ENCODE measurements at places on chromosomes 3 and 15.

- no peak for DNase-seq
Measured at GRCh38 chr3:27526614-27527315, 42.6 kb upstream of the SLC4A7 start.

DNA sequence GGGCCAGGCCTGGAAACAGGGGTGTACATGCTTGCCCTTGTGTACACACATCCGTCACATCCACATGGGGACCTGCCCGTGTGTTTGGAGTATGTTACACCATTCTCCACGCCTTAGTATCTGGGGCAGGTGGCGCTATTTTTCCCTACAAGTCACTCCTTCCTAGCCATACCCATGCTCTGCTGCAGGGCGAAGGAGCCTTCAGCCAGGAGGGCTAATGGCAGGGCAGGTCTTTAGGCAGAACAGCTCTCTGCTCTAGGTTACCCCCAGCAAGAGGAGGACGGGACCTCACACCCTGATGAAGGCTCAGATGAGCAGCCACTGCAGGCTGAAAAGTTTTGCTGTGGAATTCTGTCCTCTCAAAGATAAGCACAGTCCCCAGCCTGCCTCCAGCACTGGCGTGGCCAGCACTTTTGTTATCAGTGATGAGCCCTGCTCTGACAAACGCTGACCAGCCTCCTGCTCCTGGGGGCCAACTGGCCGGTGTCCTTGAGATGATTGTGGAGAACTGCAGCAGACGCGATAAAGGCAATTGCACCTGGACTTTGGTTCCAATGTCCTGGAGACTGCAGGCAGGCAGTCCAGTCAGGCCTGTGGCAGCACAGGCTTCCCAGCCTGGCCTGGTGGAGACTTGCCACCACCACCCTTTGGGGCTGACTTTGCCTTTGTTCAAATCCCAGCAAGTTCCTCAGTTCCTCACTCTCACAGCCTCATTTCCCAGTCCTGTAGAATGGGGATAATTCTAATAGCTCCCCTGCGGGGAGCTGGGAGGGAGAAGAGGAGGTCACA is 19.8 kb upstream of the PIGZ start:
- DNase-seq = no peak

GRCh38 chr15:60301024-60301423 is 96.8 kb downstream of the ANXA2 start:
- DNase-seq = peak; percentile 27

DNA sequence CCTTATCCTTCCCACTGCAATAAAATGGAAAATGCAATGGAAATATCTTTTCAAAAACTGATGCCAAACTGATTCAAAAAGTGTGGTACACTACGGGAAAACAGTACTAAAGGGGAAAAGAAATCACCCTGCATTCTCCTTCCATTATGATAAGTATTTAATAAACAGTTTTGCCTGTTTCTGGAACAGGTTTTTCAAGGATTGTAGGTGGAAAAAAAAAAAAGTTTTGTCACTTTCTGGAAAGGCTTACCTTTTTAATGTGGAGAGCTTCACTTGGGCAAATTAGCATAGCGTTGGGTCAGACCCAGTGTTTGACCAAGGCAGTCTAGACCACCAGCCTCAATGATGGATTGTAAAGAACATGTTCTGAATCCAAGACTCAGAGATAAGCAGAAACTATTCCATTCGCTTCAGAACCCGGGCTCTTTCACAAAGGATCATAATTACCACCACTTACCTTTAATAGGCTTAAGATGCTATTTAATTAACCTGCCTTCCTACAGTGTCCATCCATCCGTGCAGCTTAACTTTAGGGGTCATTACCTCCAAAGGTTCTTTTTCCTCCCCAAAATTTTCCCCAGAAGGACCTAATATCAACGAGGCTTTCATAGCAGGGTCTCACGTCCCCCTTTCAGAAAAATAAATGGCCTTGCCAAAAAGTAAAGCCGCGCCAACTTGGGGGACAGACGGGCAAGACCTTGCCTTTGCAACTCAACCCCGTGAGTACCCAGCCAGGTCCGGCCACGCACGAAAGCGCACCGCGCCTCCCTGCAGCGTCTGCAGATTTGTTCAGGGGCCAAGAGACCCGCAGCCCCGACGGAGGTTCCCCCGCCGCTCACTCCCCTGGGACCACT is 1.0 kb downstream of the DCBLD2 start:
- DNase-seq = peak; percentile 67

DNA sequence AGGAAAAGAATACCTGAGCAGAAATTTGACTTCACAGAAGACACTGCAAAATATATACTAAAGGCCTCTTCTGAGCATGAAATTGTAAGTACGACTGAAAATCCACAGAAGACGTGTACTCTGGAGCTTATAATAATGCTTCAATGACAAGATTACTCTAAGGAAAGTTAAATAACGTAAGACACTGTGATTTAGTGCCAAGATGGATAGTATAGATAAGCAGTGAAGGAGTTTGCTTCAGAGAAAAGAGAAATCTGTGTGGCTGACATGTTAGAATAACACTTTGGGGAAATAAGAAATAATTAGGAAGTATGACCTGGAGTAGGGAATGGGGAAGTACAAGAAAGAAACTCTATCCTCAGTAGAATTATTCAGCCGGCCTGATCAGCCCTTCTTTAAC is 28.9 kb downstream of the ALDH1A2 start:
- DNase-seq = no peak

- no peak for DNase-seq
Measured at GRCh38 chr15:65177901-65178300, 7.2 kb downstream of the CLPX start.

DNA sequence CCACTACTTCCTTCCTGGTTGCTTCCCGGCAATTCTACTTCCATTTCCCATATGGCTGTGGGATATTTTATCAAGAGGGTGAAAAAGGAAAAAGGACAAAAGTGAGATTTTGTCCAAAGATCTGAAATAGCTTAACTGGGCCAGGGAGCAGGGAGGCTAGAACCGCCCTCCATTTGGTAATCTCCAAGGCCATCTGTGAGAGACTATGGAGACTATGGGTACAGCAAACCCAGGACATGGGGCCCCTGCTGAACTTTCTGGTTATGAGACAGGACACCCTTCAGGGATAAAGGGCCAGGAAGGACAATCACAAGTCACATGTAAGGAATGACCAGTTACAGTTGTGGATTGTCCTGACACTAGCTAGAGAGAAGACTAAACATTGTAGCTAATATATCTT is 24.3 kb downstream of the ZSCAN2 start:
- no peak for DNase-seq

- no peak for DNase-seq
Measured at GRCh38 chr15:26580943-26581342, 191.9 kb downstream of the GABRB3 start.

DNA sequence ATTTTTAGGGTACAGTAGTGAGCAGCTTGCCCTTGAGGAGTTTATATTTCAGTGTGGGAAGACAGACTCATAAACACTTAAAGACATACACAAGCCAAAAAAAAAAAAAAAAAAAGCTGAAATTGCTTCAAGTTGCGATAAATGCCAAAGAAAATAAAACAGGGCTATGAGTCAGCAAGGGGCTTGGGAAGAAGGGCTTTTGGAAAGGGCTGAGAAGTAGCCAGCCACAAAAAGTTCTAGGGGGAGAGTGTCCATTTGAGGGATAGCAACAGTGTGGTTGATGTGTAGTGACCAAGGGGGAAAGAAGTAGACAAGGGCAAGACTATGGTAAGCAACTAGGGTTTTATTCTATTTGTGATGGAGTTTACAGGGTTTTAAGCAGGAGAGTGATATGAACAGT is 185.5 kb downstream of the ADAMTS9 start:
- no peak for DNase-seq

DNA sequence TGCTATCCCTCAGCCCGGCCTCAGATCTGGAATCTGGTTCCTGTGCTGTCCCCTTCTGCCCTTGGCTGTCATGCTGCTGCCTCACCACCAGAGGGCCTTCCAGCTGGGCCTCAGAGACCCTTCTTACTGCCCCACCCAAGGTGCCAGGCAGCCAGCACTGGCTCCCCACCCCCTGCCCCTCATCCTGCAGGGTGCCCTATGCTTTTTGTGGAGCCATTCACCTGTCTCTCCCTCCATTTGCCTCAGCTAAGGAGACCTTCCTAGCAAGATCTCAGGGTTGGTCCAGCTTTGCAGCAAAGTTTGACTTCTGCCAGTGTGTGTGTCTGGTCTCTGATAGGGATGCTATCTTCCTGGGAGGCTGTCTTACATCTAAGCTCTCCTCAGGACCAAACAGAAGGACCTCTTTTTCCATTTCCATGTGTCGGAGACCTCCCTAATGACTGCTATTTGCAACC is 1.9 kb upstream of the VWA5B2 start:
- DNase-seq = peak; percentile 18

GRCh38 chr3:195750797-195751520 is 30.2 kb downstream of the MUC20 start:
- no peak for DNase-seq

- DNase-seq = peak; percentile 54
Measured at GRCh38 chr15:75672646-75673425, 25.1 kb downstream of the SNX33 start.

DNA sequence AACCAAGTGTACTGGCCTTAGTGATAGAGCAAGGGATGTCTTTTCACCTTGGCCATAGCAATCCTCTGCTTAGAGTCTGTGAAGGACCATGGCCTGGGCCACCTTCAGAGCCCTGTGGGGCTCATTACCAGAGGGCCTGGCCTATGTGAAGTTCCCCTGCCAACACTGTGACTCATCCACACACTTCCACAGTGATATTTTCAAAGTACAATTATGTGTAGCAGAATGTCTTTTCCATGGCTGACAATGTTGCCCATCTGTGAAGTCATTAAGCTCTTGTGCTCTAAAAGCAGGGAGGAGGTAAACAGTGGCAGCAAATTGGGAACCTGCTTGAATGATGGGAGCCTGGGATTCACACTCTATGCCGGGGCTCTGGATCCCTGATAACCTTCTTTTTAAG is 12.2 kb upstream of the CACNA1D start:
- DNase-seq = no peak

DNA sequence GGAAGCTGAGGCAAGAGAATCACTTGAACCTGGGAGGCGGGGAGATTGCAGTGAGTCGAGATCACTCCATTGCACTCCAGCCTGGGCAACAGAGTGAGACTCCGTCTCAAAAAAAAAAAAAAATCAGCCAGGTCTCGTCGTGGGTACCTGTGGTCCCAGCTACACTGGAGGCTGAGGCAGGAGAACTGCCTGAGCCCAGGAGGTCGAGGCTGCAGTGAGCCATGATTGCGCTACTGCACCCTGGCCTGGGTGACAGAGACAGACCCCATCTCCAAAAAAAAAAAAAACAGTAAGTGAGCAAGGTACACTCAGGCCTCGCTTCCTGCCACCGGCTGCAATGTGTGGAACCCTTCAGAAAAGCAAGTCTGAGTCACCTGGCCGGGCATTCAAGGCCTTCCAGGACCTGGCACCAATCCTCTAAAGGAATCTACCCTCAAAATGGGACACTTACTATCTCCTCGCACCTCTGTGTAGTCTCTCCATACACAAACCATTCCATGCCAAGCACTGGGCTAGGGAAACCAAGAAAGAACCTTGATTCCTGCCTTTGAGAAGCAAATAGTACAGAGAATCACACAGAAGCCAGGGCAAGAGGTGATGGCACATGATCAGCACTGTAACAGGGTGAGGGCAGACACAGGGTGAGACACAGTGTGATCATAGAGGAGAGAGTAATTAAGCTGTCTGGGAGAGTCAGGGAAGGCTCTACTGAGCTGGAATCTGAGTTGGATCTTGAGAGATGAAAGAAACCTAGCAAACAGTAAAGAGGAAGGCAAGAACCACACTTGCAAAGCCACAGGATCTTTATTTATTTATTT is 9.7 kb downstream of the SCAMP2 start:
- DNase-seq = peak; percentile 60

DNA sequence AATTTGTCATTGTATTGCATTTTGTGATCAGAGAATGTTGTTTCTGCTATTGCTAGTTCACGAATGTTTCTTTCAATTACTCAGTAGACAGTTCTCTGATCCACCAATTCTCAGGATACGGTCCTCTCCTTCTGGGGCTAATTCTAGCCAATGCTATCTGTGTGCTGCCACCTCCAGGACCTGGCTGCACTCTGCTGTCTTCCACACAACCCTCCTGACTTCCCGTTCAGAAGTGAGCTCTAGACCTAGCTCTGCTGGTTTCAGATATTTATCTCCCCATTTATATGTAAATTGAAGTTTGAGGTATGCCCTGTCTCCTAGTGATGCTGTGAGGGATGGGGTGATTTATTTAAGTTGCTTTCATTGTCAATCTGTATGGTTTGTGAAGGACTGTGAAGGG is 21.7 kb upstream of the UBL7 start:
- DNase-seq = no peak

- DNase-seq = no peak
Measured at GRCh38 chr3:28243424-28244106, 2.1 kb downstream of the CMC1 start.

DNA sequence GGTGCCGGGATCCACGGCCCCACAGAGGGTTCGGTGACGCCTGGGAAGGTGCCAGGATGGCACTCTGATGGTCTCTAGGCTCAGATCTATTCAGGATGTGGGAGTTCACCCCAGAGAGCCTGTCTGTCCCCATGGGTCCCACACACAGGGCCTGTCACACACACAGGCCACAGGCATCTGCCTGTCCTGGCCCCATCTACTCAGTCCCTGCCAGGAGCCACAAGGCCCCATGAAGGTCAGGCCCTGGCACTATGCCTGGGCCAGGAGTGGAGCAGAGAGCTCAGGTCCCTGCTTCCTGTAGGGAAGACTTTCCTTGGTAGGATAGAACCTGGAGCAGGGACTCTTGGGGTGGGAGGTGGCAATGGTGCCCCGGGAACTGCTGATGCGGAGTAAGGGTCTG is 49.0 kb upstream of the FURIN start:
- no peak for DNase-seq

DNA sequence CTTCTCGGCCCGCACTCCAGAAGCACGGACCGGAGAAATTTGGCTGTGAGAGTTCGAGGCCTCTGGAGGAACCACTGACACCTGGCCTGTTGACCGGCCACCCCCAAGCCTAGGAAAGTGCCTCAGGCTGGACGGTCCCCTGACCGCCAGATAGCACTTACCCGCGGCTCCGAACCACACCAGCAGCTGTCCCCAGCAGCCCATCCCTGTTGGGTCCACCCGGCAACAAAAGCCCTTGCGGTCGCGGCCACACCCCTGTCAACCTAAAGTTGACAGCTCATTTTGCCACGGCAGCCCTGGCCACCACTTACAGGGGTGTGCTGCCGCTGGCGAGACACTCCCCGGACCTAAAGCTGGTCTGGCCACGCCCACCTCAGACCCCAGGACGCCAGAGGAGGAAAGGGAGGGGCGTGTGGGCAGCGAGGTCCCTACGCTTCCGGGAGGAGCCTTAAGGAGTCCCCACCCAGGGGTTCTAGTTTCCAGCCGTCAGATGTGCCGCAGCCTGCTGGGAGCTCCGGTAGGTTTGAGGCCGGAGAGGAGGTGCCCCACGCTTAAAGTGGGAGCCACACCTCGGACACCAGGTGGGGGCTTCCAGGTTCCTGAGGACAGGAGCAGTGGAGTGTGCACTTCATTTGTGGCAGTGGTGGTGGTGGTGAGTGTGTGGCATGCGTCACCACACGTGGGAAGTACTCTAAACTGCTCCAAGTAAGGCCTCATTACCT is at the start of gene LTK:
TSS of gene LTK (minus strand) at position 322 of the 722 bp plus-strand sequence. CDS start at position 204, 118 bp downstream.
- peak; percentile 38 for DNase-seq
